Cardiac fibroblast (primary cell): ENCODE measurements at places on chromosomes 6 and 20.
A peak's percentile ranks its signal among the peaks of the same experiment; 100 is the strongest.

DNA sequence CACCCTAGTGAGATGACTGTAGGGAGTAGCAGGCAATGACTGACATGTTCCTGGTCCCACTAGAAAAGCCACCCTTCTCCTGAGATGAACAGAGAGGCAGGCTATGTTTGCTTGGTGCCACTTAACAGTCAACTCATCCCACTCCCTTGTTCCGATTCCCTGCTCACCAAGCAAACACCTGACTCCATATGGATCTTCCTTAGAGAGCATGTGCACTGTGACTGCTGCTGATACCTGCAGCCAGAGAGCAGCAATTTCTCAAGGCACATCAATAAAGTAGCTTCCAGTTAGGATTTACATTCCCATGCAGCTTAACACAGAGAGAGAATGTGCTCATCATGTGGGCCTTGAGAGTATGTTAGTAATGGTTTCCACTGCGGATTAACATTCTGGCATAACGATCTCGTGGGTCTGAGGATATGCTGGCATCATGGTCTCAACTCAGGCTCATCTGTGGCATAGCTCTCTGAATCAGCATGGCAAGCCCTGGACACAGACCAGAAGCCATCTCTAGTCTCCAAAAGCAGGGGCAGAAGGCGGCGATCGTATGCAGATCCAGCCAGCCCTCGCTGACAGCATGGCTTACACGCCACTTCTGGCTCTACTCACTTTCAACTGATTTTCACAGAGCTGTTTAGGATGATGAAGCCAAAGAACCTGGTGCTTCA lies 43.9 kb downstream of the ATXN1 start:
- no peak for DNase-seq

- no peak for DNase-seq
These were observed 143.1 kb downstream of the CEP57L1 start for GRCh38 chr6:109238396-109238795.

DNA sequence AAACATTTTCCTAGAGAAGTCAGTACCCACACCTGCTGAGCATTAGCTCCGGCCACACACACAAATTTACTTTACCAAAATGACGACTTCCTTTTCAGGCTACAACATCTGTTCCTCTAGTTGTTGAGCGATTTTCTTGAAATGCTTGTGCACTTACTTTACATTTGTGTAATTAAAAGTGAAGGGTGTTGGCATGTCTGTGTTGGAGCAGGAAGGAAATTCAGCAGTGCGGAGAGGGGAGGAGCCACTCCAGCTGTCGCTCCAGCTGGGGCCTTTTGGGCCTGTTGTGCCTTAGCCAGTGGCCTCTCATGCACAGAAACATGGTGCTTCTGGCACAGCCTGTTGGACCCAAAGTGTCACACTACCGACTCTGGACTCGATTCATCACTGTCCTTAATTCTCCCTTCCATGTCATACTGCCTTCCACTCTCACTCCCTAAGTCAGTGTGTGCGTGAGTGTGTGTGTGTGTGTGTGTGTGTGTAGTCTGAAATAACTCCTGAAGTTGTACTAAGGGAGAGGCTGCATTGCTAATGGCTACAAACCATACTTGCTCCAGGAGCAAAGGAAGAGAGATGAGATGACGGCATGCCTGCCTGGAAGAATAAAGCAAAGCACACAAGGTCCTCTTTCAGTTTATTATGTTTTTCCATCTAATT lies 191.8 kb upstream of the ARG1 start:
- no peak for DNase-seq

- no peak for DNase-seq
These were observed 713.9 kb upstream of the MARCKS start for GRCh38 chr6:113143206-113143605.

GRCh38 chr6:137830511-137830911 lies 36.5 kb upstream of the TNFAIP3 start:
- no peak for DNase-seq

DNA sequence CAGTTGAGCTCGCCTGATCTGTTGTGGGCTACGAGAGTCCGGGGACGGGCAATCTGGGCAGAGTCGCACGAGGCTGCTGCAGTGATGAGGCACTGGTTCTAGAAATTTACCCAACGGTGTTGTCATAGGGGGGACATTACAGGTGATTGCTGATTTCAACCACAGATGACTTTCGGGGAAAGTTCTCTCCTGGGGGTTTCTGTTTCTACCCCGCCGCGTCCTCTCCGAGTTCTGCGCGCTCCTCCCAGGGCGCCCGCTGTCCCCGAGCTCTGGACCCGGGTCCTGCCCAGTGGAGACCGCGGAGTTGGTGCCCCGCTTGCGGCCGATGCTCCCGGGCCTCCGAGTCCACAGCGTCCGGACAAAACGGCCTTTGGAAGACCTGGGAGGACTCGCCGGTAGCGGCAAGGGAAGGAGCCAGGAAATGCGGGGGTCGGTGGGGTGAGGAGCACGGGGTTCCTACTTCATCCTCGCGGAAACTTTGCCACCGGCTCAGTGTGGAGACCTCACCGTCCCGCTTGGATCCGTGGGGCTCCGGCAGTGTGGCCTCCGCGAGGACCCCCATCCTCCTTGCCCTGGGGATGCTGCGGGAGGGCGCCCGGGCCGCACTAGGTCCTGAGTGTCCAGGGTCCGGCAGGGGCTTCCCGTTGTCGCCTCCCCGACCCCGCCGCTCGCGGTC lies 12.3 kb upstream of the RAET1L start:
- no peak for DNase-seq

DNA sequence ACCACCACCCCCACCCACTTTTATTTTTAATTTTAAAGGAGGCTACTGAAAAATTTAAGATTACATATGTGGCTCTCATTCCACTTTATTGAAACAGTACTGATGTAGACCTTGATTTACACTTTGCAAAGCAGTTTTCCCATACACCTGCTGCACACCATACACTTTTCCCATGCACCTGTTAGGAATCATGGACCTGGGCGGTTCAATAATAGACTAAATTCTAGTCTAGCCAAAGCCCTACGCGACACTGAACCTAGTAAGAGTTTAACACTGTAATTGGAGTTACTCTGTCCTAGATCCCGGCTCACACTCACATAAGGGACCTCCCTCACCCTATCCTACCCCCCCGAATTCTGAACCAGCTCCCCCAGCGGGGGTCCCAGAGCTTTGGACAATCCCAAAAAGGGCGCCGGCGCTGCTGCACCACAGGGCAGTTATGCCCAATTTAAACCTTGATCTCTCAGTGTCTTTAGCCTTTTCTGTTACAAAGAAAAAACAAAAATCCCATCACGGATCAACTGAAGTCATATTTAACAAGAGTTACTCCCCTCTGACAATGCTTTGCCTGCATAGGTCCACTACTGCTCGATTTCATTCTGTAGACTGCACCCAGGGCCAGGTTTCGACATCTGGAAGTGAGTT lies 2.4 kb upstream of the GCLC start:
- no peak for DNase-seq

DNA sequence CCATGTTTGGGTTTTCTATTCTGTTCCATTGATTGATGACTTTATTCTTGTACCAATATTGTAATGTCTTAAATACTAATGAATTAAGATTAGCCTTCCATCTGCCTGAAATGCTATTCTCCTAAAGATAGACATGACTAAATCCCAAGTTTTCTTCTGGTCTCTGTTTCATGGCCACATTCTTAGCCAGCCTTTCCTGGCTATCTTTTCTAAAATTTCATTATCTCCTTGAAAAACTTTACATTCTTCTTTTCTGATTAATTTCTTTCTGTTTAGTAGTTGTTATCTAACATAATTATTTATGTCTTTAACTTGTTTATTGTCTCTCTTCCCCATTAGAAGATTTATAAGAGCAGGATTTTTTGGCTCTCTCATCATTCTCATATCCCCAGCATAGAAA lies 4.4 kb upstream of the PRIM2 start:
- DNase-seq = no peak

DNA sequence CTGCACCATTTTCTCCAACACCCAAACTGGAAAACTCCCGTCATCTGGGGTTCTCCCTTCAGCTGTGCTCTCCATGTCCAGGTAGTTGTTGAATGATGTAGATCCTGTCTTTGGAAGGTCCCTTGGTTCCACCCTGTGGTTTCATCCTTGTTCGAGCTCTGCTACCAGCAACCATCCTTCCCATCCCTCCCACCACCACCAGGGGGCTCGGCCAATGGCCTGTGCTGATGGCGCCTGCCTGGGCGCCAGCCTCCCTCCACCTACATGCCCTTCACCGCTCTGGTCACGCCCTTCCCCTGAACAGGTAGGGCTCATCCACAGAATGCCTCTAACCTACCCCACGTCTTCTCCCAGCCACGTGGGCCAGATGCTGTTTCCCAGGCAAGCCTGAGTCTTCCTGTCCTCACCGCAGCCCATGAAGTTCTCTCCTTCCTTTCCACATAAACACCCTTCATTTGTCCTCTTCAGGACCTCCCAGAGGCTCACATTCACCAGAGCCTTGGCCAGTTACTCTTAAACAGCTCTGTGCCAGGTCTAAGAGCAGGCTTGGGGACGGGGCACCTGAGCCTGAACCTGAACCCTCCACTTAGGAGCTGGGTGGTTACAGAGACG lies 75.1 kb upstream of the DUSP22 start:
- DNase-seq = no peak

- no peak for DNase-seq
These were observed 670.3 kb downstream of the UTRN start for GRCh38 chr6:144955392-144955791.

DNA sequence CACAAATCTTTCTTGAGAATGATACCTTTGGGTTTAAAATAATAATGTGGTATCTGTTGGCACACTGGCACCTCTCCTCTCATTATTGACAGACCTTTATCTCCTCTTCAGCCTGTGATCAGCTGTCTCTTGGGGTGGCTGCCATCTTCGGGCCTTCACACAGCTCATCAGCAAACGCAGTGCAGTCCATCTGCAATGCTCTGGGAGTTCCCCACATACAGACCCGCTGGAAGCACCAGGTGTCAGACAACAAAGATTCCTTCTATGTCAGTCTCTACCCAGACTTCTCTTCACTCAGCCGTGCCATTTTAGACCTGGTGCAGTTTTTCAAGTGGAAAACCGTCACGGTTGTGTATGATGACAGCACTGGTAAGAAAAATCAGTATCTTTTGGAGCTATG lies 232.8 kb downstream of the GRIK2 start:
- DNase-seq = no peak

- DNase-seq = no peak
These were observed 306.6 kb downstream of the EPM2A start for GRCh38 chr6:145428706-145429105.

DNA sequence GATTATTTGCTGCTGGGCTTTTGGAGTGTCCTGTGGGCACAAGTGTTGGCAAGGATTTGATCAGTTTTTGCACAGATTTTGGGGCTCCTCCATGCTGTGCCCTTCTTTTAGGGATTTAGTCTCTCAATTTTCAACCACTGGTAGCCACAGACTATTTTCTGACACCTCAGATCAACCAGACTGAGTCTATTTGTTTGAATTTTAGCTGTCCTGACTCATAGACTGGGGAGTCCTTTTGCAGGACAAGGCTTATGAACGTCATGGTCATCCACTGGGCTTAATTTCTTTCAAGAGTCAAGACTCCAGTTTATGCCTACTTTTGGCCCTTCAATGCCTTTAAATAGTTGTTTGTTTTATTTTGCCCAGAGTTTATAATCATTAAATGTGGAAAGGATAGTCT lies 59.3 kb downstream of the BCKDHB start:
- DNase-seq = peak; percentile 41

DNA sequence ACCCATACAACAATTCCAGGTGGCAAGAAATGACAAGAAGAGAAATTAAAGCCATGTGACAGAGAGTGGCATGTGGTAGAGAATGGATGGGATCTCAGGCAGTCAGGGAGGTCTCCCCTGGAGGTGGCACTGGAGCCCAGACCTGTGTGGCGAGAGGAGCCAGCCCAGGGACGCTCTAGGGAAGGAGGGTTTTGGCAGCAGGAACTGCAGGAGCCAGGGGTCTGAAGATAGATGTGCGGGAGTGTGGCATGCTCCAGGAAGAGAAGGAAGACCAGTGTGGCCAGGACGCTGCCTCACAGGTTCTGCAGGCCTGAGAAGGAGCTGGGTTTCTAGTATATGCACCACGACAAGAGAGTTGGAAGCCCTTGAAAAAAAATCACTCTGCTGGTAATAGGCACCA lies 45.1 kb downstream of the SPATA2 start:
- no peak for DNase-seq

DNA sequence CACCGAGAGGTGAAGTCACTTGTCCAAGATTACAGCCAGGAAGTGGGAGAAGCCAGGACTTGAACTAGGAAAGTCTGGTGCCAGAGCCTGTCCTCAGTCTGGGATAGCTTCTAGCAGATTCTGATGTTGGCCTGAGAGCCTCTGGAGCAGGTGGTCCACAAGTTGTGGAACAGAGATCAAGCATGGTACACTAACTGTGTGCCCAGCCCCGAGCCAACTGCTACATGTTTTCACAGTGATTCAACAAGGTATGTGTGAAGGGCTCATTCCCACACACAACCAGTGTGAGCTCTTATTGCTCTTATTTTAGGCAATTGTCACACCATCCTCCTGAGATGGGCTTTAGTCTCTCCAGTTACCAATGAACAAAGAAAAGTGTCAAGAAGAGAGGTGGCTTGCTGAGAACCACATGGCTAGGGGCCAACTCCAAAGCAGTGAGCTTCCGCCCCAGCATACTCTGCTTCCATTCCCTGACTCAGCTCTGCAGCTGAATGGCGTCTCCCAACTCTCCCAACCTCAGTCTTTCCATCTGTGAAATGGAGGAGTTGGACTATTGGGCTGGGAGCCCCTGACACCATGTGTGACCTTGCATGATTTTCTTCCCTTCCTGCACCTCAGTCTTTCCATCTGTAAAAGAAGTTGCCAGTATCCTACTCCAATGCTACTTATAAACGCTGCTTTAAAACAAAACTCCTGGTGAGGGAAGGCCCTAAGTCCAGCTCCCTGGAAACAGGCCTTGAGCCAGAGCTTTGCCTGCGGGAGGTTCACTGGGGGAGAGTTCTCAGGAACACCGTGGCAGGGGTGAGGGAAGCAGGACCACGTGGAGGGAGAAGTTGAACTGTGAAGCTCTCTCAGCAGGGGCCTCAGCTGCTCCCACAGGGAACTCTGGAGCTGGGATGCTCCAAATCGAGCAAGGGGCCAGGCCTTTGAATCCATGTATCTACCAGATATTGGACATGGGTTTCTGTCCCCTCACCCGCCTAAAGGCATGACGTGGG lies 40.9 kb downstream of the CDH22 start:
- DNase-seq = no peak

GRCh38 chr20:36315545-36316351 lies 9.6 kb downstream of the DLGAP4 start:
- DNase-seq = no peak
